ENCODE measurements at places on chromosomes 1 and 21.
A peak's percentile ranks its signal among the peaks of the same experiment; 100 is the strongest.

DNA sequence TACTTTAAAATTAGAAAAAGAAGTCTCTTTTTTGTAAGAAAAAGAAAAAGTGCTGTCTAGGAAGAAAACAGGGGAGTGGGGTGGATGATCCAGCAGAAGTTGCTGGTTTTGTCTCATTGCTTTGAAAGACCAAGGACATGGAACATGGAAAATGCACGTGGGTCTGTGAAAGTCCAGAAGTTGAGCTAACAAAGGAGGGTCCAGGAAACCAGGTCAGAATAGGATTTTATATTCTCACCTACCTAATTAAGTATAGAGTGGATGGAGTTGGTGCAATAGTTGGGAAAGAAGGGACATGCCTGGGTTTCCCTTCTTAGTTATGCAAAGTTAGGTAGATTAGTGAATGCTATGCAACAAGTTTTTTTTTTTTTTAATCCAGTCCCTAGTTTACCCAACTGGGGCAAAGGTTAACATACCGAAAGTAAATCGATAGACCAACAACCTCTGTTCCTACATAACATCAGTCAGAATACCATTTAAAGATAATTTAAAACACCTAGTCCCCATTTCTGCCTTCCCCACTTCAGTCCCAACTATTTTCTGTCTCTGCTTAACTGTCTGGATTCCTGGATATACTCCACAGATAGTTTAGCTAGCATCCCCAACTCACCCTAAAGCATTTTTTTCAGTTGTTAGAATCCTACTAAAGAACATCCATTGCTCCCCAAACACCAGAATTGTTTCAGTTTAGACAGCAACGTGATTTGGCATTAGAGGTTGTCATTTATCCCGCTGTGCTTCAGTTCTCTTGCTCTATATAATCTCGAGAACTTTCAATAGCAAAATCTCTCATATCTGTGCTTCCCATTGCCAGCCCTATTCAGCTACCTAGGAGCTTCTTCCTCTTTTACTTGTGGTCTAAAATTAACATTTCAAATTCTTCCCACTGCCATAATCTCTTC lies 105.7 kb upstream of the PLPPR5 start:
- DNase-seq = no peak

GRCh38 chr1:212794561-212795014 lies 2.9 kb downstream of the TATDN3 start:
- no peak for DNase-seq

- DNase-seq = no peak
Observed at GRCh38 chr1:8597455-8597854, 220.0 kb downstream of the RERE start.

DNA sequence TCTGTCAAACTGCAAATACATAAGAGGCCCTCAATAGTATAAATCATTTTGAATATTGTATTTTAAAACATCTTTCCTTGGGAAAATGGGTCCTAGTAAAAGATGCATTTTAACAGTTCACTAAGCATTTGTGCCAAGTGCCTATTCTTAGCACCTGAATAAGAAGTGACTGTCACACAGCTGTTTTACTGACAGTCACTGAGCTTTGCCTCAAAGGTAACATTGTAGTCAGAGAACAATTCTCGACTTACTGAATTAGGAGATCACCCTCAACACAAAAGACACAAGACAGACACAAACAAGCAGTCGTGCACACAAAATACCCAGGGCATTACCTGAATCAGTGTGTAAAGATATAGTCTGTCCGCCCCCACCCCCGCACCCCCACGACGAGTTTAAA lies 408 bp downstream of the ESRRG start:
- no peak for DNase-seq

DNA sequence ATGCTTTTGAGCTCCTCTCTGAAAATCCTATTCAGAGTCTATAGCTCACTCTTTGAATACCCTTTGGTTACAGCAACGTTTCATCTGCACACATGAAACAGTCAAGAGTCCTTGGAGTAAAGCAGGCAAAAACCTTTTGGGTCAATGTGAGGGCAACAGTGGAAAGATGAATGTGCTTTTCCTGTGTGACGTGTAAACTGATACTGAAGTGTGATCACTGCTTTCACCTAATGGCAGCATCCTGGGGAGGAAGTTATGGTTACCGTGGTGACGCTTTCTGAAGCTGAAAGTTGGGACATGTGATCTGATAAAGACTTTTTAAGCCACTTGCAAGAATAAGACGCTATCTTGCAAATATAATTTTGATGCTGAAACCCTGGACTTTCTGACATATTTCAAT lies 160.0 kb downstream of the SEC16B start:
- no peak for DNase-seq

- DNase-seq = no peak
Observed at GRCh38 chr1:184970691-184971161, 3.6 kb downstream of the NIBAN1 start.

- DNase-seq = no peak
Observed at GRCh38 chr1:60898413-60898812, 183.9 kb upstream of the NFIA start.

DNA sequence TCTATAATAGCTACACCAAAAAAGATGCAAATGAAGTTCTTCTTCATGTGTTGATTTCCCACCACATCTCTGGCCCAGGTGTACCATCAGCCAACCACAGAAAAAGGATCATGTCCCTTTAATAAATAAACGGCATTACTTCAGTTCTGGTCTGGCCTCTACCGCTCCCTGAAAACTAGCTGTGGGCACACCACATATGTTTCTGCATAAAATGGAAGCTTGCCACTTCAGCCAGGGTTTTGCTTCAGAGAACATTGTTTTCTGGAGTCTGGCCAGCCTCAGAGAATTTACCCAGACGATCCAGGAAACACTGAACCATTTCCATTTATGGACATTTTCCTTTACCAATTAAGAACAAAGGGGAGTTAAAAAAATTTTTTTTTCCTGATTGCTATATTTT lies 5.8 kb upstream of the LAMC2 start:
- no peak for DNase-seq

- no peak for DNase-seq
Observed at GRCh38 chr1:34330061-34330460, 153.4 kb downstream of the C1orf94 start.

DNA sequence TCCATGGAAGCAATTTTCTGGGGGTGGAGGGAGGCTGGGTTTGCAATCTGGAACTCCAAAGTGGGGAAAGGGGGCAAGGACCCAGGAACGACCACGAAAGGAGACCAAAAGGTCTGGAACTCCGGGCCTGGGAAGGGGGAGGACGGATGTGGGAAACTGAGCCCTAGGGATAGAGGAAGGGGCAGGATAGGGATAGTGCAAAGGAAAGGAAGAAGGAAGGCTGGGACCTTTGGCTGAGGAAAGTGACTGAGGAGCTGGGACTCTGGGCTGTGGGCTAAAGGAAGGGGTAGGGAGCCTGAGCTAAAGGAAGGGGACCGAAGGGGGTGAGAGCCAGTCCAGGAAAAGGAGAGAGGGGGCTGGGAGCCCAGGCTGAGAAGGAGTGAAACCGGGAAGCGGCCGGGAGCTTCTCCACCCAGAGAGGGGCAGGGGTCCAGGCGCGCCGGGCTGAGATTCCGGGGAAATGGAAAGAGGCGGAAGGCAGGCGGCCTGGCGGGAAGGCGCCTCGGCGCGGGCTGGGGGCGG lies 395 bp downstream of the SLC9A1 start:
- no peak for DNase-seq

GRCh38 chr1:18926315-18927081 lies 24.1 kb upstream of the ALDH4A1 start:
- peak; percentile 90 for DNase-seq

DNA sequence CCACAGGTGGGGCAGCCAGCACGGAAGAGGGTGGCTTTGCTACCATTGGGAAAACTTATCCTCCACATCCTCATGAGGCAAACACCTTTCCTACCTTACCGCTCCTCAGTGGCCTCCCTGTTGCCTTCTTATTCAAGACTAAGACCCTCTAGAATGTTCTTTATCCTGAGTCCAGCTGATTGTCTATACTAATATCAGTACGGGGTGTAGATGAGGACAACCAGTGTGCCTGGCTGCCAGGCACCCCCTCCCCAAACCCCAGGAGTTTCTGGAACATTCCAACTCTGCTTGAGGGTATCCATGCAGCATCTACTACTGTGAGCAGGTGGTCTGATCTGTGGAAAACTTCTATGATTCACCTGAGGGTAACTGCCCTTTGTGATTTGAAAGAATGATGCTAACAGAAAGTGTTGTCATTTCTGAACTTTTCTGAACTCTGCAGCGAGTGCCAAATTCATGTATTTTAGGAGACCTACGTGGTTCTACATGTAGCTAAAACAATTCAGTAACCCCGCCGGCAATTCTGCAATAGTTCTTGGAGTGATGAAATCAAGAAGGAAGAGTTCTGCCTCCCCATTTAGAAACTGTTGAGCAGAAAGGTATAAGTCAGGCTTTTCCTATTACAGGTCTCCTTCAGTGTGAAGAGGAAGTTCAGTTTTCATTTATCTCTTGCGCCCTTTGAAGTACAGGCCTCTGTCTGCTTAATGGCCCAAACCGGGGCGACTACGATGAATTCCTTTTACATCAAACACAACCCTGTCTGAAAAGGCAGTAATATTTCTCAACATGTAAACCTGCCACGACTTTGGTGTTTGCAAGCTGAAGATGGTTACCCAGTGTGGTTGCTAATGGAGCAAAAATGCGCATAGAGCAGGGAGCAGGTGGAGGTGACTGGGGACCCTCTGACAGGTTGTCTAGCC lies 80.4 kb downstream of the RUNX1 start:
- no peak for DNase-seq

DNA sequence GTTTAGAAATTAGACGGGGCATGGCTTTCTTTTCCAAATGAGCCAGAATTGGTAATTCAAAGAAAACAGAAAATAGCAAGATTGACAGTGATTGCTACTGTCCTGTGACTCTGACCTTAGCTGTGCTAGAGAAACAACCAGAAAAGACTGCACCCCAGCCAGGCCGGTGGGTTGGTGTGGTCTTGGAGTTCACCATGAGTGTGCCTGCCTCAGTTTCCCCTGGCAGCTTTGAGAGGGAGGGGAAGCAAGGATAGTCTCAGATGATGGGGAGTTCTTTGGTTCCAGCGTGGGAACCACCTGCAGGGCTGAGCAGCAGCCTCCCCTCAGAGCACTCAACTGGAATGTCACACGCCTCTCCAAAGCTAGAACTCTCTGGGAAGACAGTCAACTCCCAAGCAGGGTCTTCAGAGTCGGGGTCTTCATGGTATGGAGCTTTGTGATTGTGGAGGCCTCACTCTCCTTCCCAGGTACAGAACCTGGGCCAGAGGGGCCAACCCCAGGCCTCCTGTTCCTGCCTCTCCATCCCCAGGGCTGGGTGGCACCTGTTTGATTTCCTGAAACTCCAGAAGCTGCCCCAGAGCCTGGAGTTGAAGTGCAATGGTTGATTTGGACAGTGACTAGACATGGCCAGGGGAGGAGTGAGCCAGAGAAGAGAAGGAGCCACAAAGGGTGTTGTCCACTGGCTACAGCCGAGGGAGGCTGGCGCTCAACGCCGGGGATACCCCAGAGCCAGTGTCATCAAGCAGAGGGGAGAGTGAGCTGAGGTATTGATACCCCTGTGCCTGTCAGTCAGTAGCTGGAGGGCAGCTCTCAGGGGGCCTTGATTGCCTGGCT lies 35.7 kb downstream of the SIM2 start:
- DNase-seq = no peak

- no peak for DNase-seq
Observed at GRCh38 chr1:15141935-15142539, 11.5 kb upstream of the TMEM51 start.

- no peak for DNase-seq
Observed at GRCh38 chr1:23601135-23601967, 42.0 kb upstream of the ID3 start.

DNA sequence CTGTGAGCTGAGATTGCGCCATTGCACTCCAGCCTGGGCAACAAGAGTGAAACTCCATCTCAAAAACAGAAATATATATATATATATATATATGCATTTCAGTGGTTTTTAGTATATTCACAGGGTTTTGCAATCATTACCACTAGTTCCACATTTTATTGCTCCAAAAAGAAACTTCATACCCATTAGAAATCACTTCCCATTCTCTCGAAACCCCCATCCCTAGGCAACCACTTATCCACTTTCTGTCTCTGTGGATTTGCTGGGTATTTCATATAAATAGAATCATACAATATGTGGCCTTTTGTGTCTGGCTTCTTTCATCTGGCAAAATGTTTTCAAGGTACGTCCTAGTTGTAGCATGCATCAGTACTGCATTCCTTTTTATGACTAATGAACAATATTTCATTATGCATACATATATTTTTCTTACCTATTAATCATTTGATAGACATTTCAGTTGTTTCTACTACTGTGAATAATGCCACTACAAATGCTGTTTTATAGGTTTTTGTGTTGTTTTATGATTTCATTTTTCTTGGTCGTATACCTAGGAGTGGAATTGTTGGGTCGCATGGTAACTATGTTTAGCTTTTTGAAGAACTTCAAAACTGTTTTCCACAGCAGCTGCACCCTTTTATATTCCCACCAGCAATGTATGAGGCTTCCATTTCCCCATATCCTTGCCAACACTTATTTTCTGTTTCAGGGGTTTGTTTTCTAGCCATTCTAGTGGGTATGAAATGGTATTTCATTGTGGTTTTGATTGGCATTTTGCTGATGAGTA lies 95.9 kb downstream of the PHTF1 start:
- no peak for DNase-seq

DNA sequence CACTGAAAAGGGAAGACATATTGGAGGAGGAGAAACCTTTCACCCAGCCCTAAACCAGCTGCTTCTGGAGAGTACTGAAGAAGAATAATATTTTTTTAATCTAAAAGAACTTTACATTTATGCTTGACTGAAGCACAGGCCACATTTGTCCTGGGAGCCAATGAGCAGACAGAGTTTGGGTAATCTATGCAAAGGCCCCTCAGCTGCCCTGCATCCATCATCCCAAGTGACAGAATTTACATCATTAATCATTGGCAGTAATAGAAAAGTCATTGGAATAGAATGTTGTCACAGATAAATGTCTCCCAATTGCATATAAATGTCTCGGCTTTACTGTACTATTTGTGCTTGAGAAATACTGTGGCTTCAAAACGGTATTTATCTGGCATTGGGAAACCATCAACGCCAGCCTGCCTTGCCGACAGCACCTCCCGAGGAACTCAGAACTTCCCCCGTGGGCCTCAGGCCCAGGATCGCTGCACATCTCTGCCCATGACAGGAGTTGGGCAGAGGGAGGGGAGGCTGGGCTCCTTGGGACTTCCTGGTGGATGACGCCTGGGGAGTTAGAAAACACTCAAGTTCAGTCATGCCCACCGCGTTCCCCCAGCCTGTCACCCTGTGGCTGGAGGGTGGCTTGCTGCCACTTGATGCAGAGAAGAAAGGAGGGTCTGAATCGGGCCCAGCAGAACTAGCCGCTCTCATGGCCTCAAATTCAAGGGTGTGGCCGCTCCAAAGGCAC lies 133.1 kb downstream of the CAMTA1 start:
- no peak for DNase-seq

- peak; percentile 53 for DNase-seq
Observed at GRCh38 chr1:29985606-29985945, 737.8 kb downstream of the MATN1 start.

Data from right atrium auricular region (tissue), 2 donors.